ENCODE measurements at places on chromosomes 4 and X.

- no peak for DNase-seq
These were observed 10.6 kb upstream of the CCNG2 start for GRCh38 chr4:77146186-77147078.

DNA sequence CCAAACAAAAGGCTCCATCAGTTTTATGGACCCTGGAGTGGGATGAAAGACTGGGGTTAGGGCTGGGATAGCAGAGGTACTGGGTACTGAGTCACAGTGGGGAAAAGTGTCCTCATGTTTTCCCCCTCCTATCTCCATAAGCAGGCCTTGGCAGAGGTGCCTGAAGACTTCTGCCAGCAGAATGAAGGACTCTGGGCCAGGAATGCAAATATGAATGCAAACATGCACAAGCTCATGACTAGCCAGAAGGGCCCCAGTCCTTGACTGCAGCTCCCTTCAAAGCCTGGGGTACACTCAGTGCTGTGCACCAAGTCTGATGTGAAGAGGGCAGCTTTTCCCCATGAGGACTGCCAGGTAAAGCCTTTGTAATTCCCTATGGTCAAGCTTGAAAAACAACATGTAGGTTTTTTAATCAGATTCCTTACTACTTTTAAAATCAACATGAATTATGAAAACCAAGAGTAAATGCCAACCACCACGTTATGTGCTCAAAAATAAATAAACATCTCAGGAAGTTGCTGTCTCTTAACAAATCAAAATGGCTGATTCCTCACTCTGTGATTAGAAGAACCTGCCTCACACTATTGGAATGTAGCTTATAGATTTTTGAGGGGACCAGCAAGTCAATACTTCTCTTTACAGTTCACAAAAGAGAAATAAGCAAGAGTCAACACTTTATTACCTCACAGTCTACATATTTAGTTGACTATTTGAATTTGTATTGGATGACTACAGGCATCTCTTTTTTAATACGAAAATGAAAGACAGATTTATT lies 1512.0 kb downstream of the ARAP2 start:
- DNase-seq = no peak

GRCh38 chrX:154502989-154503388 lies 12.6 kb upstream of the SLC10A3 start:
- no peak for DNase-seq

GRCh38 chrX:96445531-96446065 lies 239.0 kb upstream of the DIAPH2 start:
- no peak for DNase-seq

GRCh38 chr4:48421101-48421500 lies 62.0 kb upstream of the SLC10A4 start:
- DNase-seq = no peak

- DNase-seq = peak; percentile 48
These were observed 382.7 kb downstream of the UNC5C start for GRCh38 chr4:95165926-95166524.

Data from NCI-H460 (cell line).